ENCODE measurements at places on chromosomes 13 and 19.

DNA sequence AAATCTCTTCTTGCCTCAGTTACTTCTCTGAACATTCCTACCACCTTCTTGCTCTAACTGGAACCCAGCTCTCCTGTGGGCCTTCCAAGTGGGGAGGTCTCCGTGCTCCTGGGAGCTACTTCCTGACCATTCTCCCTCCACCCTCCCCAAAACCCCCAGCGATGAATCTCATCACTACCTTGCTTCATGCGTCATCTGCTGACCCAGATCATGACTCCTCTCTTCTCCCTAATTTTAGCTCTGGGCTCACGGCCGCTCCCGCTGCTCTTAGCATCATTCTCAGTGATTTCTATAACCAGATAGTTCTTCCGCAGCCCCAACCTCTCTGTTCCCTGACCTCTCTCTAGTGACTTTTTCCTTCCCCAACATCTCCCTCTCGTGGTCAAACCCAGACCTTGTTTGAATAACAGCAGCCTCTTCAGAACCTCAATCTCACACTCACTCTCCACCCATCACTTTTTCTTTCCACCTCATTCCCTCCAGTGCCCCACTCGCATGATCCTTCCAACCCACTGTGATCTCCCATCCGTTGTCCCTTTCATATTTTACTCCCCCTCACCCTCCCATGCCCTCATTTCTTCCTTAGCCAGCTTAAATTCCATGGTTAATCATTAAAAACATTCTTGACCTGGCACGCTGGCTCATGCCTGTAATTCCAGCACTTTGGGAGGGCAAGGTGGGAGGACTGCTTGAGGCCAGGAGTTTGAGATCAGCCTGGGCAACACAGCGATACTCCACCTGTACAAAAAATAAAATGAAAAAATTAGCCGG, 21.8 kb downstream of the MRPS12 start:
- no peak for DNase-seq

GRCh38 chr19:6527893-6528543, 2.8 kb upstream of the TNFSF9 start:
- no peak for DNase-seq

- no peak for DNase-seq
Observed at GRCh38 chr13:109400624-109401257, 385.6 kb downstream of the IRS2 start.

DNA sequence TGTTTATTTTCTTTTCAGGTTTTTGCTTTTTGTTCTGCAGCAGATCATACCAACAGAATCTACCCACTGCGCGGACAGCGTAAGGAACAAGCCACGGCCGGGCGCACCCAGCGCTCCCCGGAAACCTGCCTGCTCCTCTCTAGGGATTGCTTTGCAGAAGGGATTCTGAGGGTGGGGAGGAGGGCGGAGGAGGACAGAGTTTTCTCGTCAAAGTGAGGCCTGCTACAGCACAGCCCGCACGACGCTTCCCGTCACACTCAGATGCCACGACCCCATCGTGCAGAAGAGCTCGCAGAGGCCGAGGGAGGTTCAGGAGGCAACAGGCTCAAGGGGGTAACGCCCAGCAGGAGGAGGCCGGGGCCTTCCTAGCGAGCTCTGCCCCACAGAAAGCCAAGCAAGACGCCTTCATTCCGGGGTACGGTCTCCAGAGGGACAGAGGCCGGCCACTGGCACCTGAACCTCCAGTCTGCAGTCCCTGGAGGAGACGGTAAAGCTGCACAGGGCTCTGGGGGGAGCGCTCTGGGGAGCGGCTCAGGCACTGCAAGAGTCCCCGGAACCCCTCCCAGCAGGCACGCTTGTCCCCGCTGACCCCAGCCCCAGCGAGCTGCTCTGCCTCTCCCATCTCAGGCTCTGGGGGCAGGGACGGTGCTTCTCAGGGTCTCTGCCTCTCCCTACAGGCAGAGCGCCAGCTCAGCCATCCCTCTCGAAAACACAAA, 6.9 kb downstream of the REXO1 start:
- DNase-seq: no peak

GRCh38 chr13:30108913-30109237, 198.5 kb downstream of the KATNAL1 start:
- DNase-seq: no peak

DNA sequence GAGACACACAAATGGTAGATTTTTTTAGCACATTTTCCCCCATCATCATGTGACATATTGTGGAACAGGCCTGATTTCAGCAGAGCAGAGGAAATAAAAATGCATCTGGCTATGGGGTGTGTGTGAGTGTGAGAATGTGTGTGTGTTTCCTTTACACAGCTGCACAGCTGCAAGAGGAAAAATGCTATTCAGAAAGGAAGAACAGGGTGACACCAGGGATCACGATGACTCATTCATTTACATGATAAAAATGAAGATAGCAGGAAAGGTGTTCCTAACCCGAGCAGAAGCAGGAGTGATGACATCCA, 469.5 kb upstream of the TSHZ3 start:
- no peak for DNase-seq

All from stimulated activated CD8-positive, alpha-beta memory T cell treated with anti-CD3 and anti-CD28 coated beads, Interleukin-2, amount 100 ng/mL, for 1 hour (primary cell).